ENCODE measurements at places on chromosomes 5 and 9. TPM values are rescaled to one million over a fixed set of nuclear protein-coding genes. Genes with fewer than 3 reads are reported as not detected.

The CORO2A gene
- polyA plus RNA-seq, result 11.7 TPM

DNA sequence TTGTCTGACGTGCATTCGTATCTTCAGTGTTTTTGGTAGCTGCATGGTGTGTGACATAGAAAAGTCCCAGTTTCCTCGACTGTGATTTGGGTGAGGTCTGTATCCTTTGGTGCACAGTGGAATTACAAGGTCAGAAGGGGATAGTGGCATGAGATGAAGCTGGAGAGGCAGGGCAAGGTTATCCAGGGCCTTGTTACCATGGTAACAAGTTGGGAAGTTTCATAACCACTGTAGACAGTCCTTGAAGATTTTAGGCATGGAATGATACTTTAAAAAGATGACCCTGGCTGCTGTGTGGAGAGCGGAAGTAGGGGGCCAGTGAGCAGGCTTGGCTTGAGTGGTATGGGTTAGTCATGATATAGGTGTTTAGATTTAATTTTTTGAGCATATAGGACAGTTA, 11.9 kb downstream of the EHMT1 start:
- H3K4me1 ChIP-seq, result peaks cover 68% of the 10 kb centered on the region
- DNase-seq, result no peak
- no peaks in the 10 kb centered on the region for H3K36me3 ChIP-seq
- H3K4me3 ChIP-seq, result peak overlapping the region; percentile 83
- no peaks in the 10 kb centered on the region for H3K27me3 ChIP-seq
- peak overlapping the region; percentile 90 for H3K27ac ChIP-seq

DNA sequence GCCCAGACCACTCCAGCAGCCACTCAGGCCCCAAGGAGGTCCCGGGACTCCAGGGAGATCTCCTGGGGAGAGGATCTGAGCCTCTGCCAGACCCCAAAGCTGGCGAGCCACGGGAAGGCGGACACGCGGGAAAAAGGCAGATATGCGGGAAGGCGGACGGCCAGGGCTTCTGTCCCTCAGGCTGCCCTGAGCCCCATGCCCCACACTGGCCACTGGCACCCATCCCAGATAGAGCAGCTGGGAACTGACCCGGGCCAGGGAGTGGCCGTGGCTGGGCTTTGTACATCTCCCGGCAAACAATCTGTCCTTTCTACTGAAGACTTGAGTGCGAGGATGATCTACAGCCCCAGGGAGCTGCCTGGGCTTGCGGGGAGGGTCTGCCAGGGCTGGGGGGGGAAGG, 21.1 kb upstream of the NOTCH1 start:
- no peaks in the 10 kb centered on the region for H3K36me3 ChIP-seq
- no peaks in the 10 kb centered on the region for H3K27me3 ChIP-seq
- no peak for DNase-seq
- no peak overlapping the region for H3K27ac ChIP-seq

DNA sequence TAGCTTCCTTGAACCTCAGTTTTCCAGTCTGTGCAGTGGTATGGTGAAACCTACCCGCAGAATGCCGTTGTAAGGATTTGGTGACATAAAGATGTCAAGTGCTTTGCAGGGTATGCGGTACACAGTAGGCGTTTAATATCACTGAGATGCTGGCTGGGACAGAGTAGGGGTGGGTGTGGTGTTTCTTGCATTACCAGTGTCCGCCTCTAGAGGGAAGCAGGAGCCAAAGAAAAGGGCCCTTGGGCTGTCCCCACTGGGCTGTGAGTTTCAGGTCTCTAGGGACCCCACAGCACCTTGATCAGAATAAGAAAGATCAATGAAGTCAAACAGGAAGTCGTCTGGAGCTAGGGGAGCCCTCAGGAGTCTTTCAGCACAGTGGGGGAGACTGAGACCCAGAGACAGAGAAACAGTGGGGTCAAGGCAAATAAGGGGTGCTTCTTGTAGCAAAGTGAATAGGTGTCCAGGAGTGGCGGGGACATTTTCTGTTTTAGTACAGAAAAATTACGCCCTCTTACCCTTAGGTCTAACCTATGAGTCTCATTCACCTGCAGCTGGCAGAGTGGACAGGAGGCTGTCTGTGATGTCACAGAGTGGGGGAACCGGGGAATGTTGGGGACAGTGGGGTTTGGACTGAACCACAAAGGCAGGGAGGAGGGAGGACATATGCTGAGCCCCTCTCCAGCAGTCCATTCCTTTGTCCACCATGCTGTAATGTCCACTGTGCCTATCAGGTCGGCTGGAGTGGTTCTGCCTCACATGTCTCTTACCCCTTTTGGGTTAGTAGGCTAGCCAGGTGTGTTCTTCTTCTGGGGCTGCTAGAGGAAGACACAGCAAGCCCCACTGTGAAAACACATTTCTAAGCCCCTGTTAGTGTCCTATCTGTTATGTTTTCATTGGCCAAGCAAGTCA, 4.7 kb upstream of the TEX53 start:
- no peak overlapping the region for H3K27ac ChIP-seq
- peaks cover 4% of the 10 kb centered on the region for H3K4me1 ChIP-seq
- peak; percentile 50 for DNase-seq
- H3K36me3 ChIP-seq, result no peaks in the 10 kb centered on the region
- H3K4me3 ChIP-seq, result no peak overlapping the region
- H3K27me3 ChIP-seq, result peaks cover 4% of the 10 kb centered on the region

GRCh38 chr9:107337676-107338590, 54.9 kb downstream of the RAD23B start:
- DNase-seq, result no peak
- H3K36me3 ChIP-seq, result no peaks in the 10 kb centered on the region
- peak overlapping the region; percentile 33 for H3K27ac ChIP-seq
- H3K27me3 ChIP-seq, result no peaks in the 10 kb centered on the region
- no peak overlapping the region for H3K4me3 ChIP-seq

The PCDHGA9 gene
- polyA plus RNA-seq, result not detected

DNA sequence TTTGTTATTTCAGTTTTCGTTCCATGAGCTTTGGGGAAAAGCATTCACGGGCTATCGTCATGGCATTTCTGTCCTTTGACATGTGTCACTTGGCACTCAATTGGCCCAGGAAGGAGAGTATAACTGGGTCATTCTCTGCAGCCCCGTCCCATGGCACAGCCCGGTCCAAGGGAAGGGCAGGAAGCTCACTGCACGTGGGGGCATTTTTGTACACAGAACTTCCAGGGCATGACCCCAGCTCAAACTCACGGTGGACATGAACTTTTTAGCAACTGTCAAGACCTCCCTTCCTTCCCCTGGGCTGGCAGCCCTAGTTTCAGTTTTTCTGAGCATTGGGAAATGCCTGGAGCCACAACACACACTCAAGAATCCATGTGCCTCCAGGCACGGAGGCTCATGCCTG, 161.6 kb upstream of the PANK3 start:
- no peak overlapping the region for H3K4me3 ChIP-seq
- no peaks in the 10 kb centered on the region for H3K36me3 ChIP-seq
- H3K27me3 ChIP-seq, result peaks cover 1% of the 10 kb centered on the region
- no peaks in the 10 kb centered on the region for H3K4me1 ChIP-seq

Data from naive thymus-derived CD8-positive, alpha-beta T cell (primary cell).